ENCODE measurements at places on chromosomes 4 and X.

GRCh38 chr4:164536814-164537213, 217.1 kb upstream of the SMIM31 start:
- DNase-seq, result no peak

DNA sequence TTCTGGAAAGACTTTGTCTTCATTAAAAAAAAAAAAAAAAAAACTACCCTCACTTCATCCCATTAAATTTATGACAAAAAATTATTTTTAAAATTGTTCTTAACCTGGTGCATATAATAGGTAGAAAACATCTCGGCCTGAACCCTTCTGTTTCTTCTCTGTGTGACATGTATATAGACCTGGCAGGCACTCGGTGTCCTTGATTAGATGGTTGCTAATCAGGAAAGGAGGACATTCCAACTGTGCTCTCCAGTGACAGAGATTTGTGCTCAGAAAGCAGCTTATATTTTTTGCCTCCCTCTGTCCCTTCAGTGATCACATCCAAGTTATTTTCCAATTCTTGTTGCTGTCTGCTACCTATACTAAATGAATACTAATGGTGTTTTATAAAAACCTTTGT, 355.6 kb downstream of the CBLL2 start:
- peak; percentile 92 for DNase-seq

DNA sequence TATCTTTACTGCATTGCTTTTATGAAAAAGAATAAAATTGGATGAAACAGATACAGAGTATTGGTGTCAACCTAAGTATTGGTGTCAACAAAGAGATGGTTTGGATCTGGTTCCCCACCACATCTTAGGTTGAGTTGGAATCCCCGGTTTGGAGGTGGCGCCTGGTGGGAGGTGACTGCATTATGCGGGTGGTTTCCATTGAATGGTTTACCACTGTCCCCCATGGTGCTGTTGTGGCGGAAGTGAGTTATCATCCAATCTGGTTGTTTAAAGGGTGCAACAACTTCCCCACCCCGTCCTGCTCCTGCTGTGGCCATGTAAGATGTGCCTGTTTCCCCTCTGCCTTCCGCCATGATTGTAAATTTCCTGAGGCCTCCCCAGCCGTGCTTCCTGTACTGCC, 52.8 kb upstream of the CD99 start:
- no peak for DNase-seq

- DNase-seq, result no peak
These were observed 17.7 kb downstream of the IQSEC2 start for GRCh38 chrX:53263597-53264094.

DNA sequence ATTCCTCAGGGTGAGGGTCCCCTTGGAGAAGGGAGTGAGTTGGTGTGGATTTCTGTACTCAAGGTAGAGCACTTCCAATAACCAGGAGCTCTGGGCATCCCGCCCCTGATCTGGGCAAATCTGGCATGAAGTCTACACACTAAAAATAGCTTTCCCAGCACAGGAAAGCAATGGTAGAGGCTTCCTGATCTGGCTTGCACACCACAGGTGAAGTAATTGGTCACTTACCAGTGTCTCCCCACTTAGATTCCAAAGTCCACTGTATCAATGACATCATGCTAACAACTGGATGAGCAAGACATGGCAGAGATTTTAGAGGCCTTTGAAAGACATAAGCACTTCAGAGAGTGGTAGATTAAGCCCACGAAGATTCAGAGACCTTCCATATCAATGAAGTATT, 17.8 kb upstream of the IDS start:
- DNase-seq, result no peak

DNA sequence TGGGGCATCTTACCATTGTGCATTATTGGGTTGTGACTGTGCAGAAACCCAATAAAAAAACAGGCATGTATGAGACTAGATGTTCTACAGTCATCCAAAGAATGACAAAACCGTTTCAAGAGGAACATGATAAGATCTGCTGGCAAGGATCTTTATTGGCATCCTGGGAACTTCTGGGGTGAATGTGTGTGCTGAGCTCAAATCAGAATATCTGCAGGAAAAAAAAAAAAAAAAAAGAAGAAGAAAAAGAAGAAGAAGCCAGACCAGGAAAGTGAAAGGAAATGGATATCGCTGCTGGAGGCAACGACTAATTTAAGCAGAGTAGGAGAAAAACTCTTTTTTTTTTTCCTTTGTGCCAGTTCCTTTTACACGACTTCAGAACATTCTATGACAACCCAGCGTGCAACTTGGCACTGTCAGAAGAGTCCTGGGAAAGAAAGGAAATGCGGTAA, 484.2 kb upstream of the BOD1L1 start:
- DNase-seq, result peak; percentile 40

Measured in G401 (cell line).